Ovary (tissue), 10 donors: ENCODE measurements at places on chromosomes 3 and 15. TPM values are rescaled to one million over a fixed set of nuclear protein-coding genes. Genes with fewer than 3 reads are reported as not detected.

PLCH1 gene
- 0.30 TPM for total RNA-seq

LRTM1 gene
- not detected for total RNA-seq

NLGN1 gene
- 1.4 TPM for total RNA-seq

- H3K4me3 ChIP-seq = peak overlapping the region; percentile 23
- H3K27ac ChIP-seq = no peak overlapping the region
- DNase-seq = peak; percentile 13
- H3K4me1 ChIP-seq = peaks cover 7% of the 10 kb centered on the region
- no peaks in the 10 kb centered on the region for H3K27me3 ChIP-seq
Measured at GRCh38 chr3:79766496-79767193, 1.2 kb downstream of the ROBO1 start.

DNA sequence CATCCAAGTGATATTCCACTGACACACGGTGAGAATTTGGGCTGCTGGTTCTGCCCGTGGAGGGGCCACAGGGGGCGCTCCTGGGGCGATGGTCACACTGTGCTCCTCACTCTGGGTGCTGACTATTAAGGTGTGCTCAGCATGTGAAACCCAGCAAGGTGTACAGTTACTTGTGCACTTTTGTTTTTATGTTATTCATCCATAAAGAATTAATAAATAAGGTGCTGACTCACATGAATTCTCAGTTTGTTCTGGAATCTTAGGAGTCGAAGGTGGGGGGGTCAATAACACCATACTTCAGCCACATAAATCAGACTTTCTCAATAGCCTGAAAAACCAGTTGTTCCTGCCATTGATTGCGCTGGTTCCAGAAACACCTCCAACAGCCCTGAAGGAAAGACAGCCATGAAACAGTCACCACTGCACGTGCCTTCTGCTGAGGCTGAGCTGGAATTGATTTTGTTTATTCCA lies 53.5 kb upstream of the SPATA12 start:
- no peak overlapping the region for H3K4me3 ChIP-seq
- H3K36me3 ChIP-seq = no peaks in the 10 kb centered on the region
- H3K27ac ChIP-seq = peak overlapping the region; percentile 80

DNA sequence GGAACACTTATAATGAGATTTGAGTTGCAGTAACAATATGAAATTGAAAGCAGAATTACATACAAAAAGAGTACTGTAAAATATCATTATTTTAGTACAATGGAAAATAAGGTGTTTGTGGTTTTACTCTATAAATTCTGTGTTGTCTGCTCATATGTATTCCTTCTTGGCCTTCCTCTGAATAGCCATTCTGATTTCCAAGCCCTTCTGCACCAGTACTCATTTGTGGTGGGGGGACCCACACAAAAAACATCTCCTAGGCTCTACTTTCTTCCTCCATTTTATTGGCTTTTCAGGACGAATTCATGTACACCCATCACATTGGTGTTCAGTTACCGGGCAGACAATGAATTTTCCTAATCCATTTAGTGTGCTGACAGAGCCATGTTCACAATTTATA lies 338.2 kb downstream of the ERC2 start:
- peaks cover 1% of the 10 kb centered on the region for H3K4me1 ChIP-seq
- no peak overlapping the region for H3K27ac ChIP-seq
- no peak for DNase-seq
- no peaks in the 10 kb centered on the region for H3K27me3 ChIP-seq
- no peaks in the 10 kb centered on the region for H3K36me3 ChIP-seq
- no peak overlapping the region for H3K4me3 ChIP-seq

DNA sequence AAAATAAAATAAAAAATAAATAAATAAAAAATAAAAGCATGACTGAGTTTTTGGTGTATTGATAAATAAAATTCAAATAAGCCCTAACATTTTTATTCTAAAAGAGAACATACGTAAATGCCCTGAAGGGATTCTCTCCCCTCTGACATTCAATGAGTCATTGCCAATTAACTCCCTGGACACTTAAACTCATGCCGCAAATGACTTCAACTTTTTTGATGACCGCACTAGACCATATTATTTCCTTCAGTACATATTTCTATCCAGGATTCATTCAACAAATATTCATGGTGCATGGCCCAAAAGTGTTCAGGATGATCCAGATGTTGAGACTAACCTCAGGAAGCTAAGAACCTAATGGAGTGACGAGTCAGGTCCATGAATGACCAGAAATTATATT lies 195.9 kb upstream of the LRRN1 start:
- H3K27ac ChIP-seq = no peak overlapping the region
- no peaks in the 10 kb centered on the region for H3K36me3 ChIP-seq
- no peaks in the 10 kb centered on the region for H3K27me3 ChIP-seq
- H3K4me3 ChIP-seq = no peak overlapping the region
- DNase-seq = no peak

- H3K27me3 ChIP-seq = no peaks in the 10 kb centered on the region
- no peak overlapping the region for H3K27ac ChIP-seq
Measured at GRCh38 chr15:90638963-90639362, 78.2 kb upstream of the BLM start.

- H3K27me3 ChIP-seq = no peaks in the 10 kb centered on the region
- H3K4me3 ChIP-seq = no peak overlapping the region
- peaks cover 7% of the 10 kb centered on the region for H3K4me1 ChIP-seq
Measured at GRCh38 chr3:12303993-12304392, 15.1 kb downstream of the PPARG start.

DNA sequence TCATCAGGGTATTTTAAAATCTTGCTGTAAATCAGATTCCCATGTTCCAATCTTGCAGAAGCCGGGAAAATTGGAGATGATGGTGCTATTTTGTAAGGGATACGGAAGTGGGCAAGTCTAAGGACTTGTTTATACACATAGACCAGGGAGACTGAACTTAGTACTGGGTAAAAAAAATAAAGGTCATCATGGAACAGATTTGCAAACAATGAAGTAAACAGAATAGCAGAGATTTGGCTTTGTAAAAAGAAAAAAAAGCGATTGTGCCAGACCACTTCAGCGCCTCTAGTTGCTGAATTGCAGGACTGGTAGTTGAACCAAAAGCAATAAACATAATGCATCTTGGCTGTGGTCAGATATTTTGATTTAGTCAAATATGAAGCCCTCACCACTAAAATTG lies 229.1 kb downstream of the TP63 start:
- no peak overlapping the region for H3K4me3 ChIP-seq
- no peak overlapping the region for H3K27ac ChIP-seq
- no peaks in the 10 kb centered on the region for H3K36me3 ChIP-seq
- DNase-seq = no peak

- H3K27ac ChIP-seq = no peak overlapping the region
- H3K36me3 ChIP-seq = no peaks in the 10 kb centered on the region
- no peak for DNase-seq
- H3K4me3 ChIP-seq = no peak overlapping the region
- no peaks in the 10 kb centered on the region for H3K4me1 ChIP-seq
- no peaks in the 10 kb centered on the region for H3K27me3 ChIP-seq
Measured at GRCh38 chr3:13070391-13071070, 2.7 kb downstream of the IQSEC1 start.

- no peak for DNase-seq
- H3K36me3 ChIP-seq = no peaks in the 10 kb centered on the region
- no peaks in the 10 kb centered on the region for H3K27me3 ChIP-seq
- H3K4me1 ChIP-seq = no peaks in the 10 kb centered on the region
- H3K4me3 ChIP-seq = no peak overlapping the region
- H3K27ac ChIP-seq = no peak overlapping the region
Measured at GRCh38 chr3:112530573-112530972, 31.2 kb downstream of the ATG3 start.

DNA sequence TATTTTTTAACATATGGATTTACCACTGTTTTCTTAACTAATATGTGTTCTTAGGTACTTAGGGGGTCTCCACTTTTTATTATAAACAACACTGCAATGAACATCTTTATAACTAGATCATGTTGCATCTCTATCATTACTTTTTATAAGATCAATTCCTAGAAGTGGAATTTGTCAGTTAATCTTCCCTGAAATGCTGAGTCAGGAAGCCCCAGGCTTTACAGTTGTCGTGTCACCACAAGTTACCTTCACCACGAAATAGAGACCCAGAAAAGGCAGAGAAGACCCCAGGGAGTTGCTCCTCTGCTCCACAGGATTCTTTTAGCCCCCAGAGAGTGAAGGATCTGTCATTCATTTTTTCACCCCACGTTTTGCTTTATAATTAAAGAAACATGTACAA lies 34.5 kb upstream of the ERC2 start:
- DNase-seq = no peak
- H3K36me3 ChIP-seq = no peaks in the 10 kb centered on the region
- no peak overlapping the region for H3K27ac ChIP-seq
- H3K27me3 ChIP-seq = no peaks in the 10 kb centered on the region
- H3K4me1 ChIP-seq = no peaks in the 10 kb centered on the region

DNA sequence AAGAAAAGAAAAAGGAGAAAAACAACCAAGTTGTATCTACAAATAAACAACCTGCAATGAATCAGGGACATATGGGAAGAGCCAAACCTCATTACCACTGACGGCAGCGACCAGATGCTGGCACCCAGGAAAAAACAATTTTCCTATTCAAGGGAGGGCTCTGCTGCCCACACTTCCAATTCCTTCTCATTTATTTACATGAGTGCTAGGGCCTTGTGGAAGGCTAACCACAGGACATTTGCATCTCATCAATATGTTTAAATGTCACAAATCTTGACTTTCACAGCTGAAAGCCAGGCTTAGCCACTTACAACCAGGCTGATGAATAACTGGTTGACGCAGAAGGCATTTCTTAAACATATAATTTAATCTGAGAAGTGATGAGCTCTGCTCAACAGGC lies 36.0 kb downstream of the RFTN1 start:
- H3K27me3 ChIP-seq = no peaks in the 10 kb centered on the region
- H3K36me3 ChIP-seq = no peaks in the 10 kb centered on the region
- no peak overlapping the region for H3K27ac ChIP-seq
- peaks cover 7% of the 10 kb centered on the region for H3K4me1 ChIP-seq
- no peak for DNase-seq

DNA sequence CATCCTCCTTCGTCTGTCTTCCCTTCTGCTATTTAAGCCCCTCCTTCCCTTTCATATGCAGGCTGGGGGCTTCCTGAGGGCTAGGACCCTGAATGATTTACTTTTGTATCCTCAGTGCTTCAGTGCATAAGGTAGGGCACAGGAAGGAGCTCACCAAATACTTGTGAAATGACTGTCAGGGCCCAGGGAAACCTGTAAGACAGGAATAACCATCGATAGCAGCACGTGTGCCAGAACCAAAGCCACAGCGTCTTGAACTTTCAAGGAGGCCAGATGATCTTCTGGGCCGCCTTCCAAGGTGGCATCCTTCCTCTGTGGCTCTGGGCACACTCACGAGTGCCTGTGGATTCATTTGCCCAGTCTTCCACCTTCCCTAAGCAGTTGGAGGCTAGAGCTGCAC lies 3.9 kb downstream of the TMED3 start:
- H3K36me3 ChIP-seq = no peaks in the 10 kb centered on the region
- H3K4me3 ChIP-seq = no peak overlapping the region
- DNase-seq = no peak
- H3K4me1 ChIP-seq = peaks cover 11% of the 10 kb centered on the region
- H3K27ac ChIP-seq = no peak overlapping the region
- no peaks in the 10 kb centered on the region for H3K27me3 ChIP-seq

DNA sequence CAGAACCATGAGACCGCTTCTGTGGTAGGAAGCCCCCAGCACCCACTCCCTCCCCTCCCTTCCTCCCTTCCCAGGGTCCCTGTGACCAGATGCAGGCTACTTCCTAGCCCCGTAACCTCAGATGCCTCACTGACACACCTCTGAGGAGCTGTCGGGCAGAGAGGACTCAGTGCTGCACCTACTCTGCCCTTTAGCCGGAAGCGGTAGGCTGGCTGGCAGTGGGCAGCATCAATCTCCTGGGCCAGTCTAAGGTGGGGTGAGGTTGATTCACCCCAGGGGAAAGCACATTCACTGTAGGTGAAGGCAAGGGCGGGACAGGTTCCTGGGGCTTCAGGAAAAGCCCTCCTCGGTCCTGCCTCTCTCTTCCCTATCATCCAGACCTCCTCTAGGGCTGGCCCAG lies 19.1 kb downstream of the CSRNP1 start:
- no peaks in the 10 kb centered on the region for H3K27me3 ChIP-seq
- H3K4me3 ChIP-seq = no peak overlapping the region
- H3K27ac ChIP-seq = no peak overlapping the region
- H3K36me3 ChIP-seq = no peaks in the 10 kb centered on the region

- no peak overlapping the region for H3K27ac ChIP-seq
- peaks cover 6% of the 10 kb centered on the region for H3K4me1 ChIP-seq
- DNase-seq = no peak
- no peaks in the 10 kb centered on the region for H3K36me3 ChIP-seq
- no peaks in the 10 kb centered on the region for H3K27me3 ChIP-seq
- peak overlapping the region; percentile 24 for H3K4me3 ChIP-seq
Measured at GRCh38 chr15:67033571-67034044, 31.8 kb upstream of the SMAD3 start.

- no peaks in the 10 kb centered on the region for H3K36me3 ChIP-seq
- DNase-seq = no peak
- no peak overlapping the region for H3K27ac ChIP-seq
- H3K4me3 ChIP-seq = no peak overlapping the region
Measured at GRCh38 chr15:64249883-64250575, 87.2 kb upstream of the PPIB start.
